Stomach (tissue), 19 donors: ENCODE measurements at places on chromosomes 6 and 20.

- DNase-seq: no peak
Observed at GRCh38 chr6:104253236-104253635, 606.5 kb downstream of the HACE1 start.

GRCh38 chr20:57269148-57269984 is 2.9 kb upstream of the BMP7 start:
- no peak for DNase-seq

- DNase-seq: no peak
Observed at GRCh38 chr6:78836598-78836997, 30.8 kb upstream of the IRAK1BP1 start.

DNA sequence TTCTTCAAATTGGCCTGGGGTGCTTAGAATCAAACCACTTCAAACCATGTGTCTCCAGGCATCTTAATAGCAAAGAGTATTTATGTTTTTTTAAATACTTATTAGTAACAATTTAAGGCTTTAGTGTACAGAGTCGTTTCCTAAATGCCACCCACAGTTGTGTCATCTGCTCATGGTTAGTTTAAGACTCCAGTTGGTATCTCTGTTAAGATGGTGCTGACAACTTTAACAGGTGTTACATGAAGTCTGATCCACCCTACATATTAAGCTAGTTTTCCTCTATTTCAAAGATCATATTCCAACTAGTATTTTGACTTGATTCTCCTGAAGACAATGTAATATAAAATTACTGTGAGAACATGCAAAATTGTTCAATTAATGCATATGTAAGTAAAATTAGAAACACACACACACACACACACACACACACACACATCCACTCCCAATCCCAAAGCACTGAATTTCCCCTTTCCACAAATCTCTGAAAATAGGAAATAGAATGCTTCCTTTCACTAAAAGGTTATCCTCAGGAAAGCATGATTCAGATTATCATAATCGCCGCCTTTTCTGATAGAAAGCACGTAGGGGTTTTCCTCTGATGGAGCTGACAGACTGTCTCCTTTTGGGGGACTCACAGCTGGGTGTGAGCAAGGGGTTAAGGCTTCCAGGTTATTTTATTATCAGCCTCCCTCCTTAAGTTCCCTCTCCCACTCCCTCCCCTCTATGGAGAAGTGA is 10.5 kb downstream of the CNKSR3 start:
- DNase-seq: no peak

GRCh38 chr6:38688579-38689087 is 14.3 kb downstream of the GLO1 start:
- no peak for DNase-seq

- DNase-seq: no peak
Observed at GRCh38 chr6:34819571-34820480, 27.9 kb downstream of the BLTP3A start.

DNA sequence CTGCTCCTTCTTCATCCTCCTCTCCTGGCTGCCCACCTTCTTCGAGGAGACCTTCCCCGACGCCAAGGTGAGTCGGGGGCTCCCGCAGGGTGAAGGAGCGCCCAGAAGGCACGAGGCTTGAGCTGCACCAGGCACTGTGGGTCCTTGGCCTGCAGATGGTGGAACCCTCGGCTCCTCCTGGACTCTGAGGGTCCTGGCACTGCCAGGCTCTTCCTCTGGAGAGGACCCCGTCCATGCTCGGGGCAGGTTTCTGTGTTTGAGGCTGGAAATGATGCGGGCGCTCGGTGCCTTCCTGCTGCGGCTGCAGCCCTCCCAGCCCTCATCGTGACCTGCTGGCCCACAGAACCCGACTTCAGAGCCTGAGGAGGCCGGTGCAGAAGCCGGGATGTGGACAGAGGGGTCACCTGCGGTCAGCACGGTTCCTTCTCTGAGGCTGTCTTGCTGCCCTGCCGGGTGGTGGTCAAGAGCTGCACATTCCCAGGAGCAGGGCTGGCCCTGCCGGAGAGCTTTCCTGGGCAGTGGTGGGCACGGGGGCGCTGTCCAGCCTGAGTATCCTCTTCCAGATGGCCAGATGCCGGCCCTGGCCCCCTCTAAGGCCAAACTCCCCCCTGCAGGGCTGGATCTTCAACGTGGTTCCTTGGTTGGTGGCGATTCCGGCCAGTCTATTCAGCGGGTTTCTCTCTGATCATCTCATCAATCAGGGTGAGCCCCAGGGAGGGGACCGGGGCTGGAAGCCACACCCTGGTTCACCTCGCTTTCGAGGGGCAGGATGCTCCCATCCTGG is 11.3 kb downstream of the SLC17A9 start:
- DNase-seq: no peak

DNA sequence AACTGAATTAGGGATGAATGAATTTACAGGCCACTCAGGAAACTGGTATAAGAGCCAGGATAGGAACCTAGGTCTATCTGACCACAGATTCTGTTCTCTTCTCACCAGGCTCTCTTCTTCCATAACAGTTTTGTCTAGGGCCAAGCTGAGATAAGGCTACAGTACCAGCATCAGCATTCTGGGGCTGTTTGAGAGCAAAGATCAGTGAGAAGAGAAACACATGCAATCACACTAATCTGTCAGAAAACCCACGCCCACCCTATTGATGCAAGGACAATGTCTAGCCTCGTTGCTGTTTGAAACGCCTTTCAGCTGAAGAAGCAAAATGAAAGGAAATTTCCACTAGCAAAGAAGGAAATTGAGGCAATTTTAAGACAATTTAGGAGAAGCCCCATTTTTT is 137.7 kb downstream of the LCA5 start:
- DNase-seq: no peak

DNA sequence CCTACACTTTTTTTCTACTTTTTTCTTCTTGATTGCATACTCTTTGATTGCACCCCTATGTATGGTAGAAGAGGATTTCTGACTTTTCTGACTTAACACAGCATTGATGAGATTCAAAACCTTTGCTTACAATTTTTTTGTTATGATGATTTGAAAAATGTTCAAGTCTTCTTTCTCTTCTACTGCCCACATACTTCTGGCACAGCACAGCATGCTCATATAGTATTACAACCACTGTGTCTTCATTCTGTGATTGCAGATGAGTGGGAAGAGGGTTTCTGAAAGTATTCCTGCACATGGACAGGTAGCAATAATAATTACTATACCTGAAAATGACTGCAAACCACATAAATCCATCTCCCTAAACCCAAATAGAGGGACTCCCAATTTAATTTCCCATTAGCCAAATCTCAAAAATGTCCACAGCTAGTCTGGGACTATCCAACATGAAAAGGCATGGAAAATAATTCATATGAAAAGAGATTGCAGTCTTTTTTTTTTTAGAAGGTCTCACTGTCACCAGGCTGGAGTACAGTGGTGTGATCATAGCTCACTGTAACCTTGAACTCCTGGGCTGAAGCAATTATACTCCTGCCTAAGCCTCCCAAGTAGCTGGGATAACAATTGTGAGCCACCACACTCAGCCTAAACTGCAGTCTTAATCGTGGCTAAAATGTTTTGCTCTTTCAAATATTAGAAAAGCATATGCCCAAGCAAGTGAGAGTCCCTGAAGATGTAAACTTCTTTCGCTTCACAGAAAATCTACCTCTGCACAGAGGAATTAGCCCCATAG is 15.9 kb upstream of the TENT5A start:
- no peak for DNase-seq

DNA sequence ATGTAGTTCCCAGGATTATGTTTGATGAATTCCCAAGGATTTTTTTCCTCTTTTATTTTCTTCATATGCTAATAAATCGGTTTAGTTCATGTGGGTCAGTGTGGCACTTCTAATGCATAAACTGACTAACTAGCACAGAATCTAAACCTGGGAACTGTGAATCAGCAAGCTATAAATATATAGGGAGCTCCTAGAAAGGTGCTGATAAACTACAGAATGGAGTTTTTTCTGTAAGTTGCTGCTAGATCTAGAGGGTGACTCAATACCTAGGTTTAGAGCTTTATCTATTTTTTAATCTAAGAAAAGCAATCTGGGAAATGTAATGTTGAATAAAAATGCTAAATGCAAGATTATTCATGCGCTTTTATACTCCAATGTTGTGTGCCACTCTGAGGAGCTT is 118.8 kb upstream of the PTCHD4 start:
- no peak for DNase-seq

DNA sequence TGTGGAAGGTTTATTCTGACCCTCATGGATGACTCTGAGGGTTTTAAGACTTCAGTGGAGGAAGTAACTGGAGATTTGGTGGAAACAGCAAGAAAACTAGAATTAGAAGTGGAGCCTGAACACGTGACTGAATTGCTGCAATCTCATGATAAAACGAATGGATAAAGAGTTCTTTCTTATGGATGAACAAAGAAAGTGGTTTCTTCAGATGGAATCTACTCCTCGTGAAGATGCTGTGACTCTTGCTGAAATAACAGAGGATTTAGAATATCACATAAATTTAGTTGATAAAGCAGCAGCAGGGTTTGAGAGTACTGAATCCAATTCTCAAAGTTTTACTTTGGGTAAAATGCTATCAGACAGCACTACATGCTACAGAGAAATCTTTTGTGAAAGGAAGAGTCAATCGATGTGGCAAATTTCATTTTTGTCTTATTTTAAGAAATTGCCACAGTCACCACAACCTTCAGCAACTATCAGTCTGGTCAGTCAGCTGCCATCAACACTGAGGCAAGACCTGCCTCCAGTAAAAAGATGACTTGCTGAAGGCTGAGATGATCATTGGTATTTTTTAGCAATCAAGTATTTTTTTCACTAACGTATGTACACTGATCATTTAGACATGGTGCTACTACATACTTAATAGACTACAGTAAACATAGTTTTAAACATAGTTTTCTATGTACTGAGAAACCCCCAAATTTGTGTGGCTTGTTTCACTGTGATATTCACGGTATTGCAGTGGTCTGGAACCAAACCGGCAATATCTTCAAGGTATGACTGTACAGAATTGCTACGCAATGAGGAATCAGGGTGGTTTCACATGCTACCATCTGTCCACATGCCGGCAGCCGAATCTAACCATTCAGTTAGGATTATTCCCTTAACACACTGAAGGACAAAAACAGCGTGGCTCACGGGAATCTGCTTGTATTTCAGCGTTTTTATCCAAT is 149.0 kb downstream of the MYB start:
- no peak for DNase-seq

DNA sequence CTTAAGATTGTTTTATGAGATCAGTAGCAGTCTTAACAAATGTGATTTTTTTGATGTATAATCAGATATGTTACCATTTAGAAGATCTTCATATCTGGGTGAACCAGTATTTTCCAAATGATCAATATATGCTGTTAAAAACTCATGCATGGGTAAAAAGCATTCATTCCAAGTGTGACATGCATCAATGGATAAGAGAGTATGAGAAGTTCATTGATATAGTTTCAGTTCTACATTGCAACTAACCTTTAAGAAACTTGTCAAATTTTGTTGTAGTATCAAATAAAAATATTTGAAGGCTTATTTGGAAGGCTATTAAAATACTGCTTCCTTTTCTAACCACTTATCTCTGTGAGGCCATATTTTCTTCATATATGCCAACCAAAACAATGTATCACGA is 117.7 kb downstream of the FIG4 start:
- no peak for DNase-seq

DNA sequence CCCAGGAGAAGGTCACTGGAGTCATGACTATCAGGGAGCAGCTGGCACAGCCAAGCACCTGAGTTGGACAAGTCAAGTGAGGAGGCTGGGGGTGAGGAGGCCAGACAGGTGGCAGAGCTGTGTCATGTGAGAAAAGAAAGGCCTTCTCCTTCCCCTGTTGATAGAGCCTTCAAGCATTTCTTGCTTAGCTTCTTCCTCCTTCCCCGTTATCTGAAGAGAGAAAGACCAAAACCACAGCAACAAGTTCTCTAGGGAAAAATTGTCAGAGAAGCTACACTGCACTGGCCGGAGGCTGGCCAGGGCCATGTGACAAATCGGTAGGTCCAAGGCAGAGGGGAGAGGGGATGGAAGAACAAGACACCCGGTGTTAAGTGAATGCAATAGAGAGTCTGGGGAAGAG is 202.1 kb upstream of the PRDM1 start:
- no peak for DNase-seq

GRCh38 chr20:16417001-16417400 is 156.2 kb downstream of the KIF16B start:
- DNase-seq: no peak

- DNase-seq: no peak
Observed at GRCh38 chr6:112384511-112384910, 37.4 kb downstream of the RFPL4B start.

DNA sequence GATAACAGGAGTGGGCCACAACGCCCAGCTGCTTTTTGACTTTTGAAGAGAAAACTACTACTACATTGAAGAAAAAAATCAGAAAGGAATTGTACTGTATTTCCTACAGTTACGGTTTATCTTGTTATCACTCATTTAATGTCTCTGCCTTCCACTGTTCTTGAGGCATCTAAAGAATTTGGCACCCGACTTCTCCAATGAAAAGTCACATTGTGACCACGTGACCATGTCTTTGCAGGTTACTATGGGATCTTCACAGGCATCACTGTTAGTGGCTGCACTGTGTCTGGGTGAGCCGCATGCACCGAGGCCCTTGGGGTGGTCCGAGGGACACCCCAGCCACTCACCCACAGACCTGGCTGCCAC is 26.8 kb downstream of the RRBP1 start:
- no peak for DNase-seq

DNA sequence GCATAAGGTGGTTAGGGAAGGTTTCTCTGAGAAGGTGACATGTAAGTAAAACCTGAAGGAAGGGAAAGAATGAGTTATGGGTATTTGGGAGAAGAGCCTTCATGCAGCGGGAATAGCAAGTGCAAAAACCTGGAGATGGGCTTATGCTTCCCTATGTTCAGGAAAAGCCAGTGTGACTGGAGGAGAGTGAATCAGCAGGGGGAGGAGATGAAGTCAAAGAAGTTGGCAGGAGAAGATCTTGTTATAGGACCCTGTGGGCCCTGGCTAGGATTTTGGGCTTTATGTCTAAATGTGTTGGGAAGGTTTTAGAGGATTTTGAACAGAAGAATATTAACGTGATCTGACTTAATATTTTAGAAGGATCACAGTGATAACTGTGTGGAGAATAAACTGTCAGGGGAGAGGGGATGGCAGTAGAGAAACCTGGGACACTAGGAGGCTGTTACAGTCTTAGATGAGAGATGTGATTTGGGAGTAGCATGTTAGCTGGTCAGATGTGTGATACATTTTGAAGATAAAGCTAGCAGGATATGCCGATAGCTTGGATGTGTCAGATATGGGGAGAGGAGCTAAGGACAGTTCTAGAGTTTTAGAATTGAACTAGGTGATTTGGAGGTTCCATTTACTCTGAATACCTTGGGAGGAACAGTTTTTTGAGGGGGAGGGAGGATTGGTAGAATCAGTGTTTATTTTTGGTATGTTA is 41.0 kb downstream of the PHF3 start:
- DNase-seq: no peak

DNA sequence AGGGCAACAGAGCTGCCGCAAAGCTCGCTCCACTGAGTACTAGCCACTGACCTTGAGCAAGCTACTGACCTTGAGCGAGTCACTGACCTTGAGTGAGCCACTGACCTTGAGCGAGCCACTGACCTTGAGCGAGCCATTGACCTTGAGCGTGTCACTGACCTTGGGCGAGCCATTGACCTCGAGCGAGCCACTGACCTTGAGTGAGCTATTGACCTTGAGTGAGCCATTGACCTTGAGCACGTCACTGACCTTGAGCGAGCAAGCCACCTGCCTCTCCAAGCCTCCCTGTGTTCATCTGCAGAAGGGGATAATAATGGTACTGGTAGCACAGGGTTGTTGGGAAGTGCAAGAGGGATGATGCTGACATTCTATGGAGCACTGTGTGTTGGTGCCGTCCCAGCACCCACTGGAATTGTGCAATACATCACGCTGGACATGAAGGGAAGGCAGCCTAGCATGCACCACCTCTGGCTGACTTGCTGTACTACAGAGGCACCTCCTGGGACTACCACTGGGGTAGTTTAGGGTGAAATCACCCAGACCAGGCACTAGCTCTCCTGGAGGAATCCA is 60.2 kb downstream of the CTCFL start:
- no peak for DNase-seq
